ENCODE measurements at places on chromosomes 16 and 17.
A peak's percentile ranks its signal among the peaks of the same experiment; 100 is the strongest.

DNA sequence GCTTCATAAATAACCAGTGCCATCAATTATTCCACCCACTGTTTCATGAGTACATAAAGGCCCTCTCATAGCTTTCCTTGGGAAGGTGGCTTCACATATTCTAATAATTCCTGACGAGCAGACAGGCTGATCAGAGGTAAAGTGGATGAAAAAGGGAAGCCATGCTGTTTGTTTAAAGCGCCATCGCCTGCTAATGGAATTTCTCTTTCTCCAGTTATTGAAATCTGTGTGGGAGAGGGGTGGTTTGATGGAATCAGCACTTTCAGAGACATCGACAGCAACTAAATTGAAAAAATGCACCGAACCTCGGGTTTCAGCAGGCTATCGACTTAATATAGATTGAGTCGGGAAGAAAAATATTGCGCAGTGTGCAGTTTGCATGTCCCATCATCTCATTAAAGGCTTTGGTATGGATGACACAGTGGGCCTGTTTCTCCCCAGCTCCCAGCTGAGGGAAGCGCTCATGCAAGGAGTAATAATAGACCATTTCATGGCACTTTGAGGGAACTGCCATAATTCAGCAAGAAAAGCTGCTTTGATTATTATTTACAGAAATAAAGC is 472.1 kb downstream of the RBFOX1 start:
- DNase-seq, result no peak

GRCh38 chr17:45852535-45853297 is 8.0 kb downstream of the SPPL2C start:
- DNase-seq, result peak; percentile 47

GRCh38 chr17:31273516-31273915 is 23.5 kb downstream of the OMG start:
- no peak for DNase-seq

GRCh38 chr17:3026125-3026855 is 37.1 kb downstream of the OR1D5 start:
- DNase-seq, result no peak

GRCh38 chr16:51404386-51404785 is 253.3 kb upstream of the SALL1 start:
- DNase-seq, result no peak

DNA sequence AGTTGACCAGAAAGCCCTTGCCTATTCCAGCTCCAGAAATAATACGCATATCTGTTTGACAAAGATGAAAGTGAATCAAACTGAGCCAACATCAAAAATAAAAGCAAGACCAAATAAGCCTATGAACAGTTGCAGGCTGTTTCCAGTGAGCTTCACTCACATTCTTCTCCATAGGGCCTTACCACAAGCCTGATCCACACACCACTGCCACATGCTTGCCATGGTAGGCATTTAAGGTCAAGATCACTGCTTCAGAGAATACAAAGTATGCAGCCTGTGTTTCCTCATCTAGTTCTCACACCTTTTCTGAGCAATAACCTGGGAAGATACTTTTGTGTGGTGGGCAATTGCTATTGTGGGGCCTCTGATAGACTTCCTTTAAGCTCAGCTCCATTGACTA is 1060.2 kb downstream of the CDH11 start:
- no peak for DNase-seq

DNA sequence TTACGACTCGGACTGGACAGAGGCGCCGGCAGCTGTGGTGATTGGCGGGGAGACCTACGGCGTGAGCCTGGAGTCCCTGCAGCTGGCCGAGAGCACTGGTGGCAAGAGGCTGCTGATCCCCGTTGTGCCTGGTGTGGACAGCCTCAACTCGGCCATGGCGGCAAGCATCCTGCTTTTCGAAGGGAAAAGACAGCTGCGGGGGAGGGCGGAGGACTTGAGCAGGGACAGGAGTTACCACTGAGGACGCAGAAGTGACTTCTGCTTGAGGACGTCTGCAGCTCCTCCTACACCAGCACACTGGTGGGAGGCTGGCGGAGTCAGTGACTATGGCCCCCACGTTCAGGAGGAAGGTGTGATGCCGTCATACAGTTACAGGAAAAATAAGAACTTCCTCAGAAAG is 9.7 kb downstream of the MRM3 start:
- DNase-seq, result no peak

- peak; percentile 2 for DNase-seq
Measured at GRCh38 chr16:57235128-57236021, 9.7 kb upstream of the ARL2BP start.

DNA sequence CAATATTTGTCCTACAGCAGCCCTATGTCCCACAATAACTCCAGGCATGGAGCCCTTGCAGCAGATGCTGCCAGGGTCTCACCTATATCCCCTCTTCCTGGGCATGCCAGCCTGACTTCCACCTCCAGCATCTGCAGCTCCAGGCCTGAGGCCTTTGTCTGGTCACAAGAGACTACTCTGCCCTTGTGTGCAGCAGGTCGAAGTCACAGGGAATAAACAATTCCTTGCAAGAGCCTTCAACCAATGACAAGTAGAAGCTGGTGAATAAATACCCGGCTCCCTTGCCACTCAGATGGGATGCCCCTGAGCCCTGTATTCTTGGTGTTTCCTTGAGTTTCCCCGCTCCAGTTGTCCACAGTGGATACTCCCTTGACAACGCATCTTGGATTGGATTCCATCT is 23.0 kb downstream of the CES1 start:
- no peak for DNase-seq

Measured in stimulated activated CD4-positive, alpha-beta T cell treated with anti-CD3 and anti-CD28 coated beads, Interleukin-1b, Interleukin-23, amount 100 ng/mL, for 24 hours (primary cell).